ENCODE measurements at places on chromosomes 5 and 9.
A peak's percentile ranks its signal among the peaks of the same experiment; 100 is the strongest.

GRCh38 chr5:169980418-169981053, at the start of gene INSYN2B:
INSYN2B (minus strand) TSS chr5:169980495; CDS start chr5:169883898, 96,597 bp downstream.
- no peak for DNase-seq

DNA sequence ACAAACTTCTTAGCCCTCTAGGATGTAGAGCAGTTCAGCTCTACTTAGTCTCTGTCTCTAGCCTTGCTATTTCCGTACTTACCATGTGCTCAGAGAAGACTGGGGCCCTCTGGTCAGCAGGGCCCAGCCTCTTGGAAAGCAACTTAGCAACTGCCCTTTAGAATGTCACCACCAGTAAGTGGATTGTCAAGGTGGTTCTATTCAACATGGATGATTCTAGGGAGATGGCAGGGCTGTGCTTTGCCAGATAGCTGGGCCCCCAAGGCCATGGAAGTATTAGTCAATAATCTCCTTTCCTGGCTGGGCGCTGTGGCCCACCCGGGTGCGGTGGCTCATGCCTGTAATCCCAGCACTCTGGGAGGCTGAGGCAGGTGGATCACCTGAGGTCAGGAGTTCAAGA, 177.6 kb upstream of the MVB12B start:
- no peak for DNase-seq

- DNase-seq, result no peak
Measured at GRCh38 chr9:136621734-136622093, 41.0 kb upstream of the EGFL7 start.

GRCh38 chr5:112374818-112375217, 44.3 kb downstream of the EPB41L4A start:
- no peak for DNase-seq

DNA sequence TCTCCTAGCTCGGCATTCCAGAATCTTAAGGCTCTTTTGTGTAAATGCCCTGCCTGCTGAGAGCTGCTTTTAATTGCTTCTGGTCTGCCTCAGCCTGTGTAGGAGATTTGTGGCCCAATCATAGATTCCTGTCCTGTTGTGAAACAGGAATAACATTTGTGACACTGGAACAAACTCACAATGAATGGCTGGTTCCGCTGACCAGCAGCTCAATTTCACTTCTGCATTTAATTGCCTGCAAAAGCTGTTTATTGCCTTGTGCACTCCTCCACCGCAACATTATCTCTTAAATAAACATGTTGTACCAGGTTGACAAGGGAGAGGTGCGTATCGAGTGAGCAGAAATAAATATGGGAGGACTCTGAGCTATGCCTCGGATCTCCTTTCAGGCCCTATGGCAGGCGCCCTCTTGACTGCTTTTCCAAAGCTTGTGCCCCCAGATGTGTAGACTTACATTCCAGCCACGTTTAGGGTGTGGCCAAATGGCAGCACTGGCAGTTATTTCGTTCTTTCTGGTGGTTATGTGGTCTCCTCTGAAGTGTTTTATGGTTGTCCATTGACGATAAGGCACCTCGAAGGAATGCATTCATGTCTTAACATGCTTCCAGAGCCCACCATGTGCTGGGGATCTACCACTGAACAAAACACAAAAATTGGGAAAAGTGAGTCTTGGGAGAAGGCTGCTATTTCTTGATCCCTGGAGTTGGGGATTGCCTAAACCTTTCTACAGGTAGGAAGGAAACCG, 58.1 kb downstream of the DMRT1 start:
- DNase-seq, result no peak

- DNase-seq, result no peak
Measured at GRCh38 chr5:120134944-120135343, 329.2 kb upstream of the PRR16 start.

- DNase-seq, result no peak
Measured at GRCh38 chr9:115594557-115594956, 476.6 kb upstream of the TNC start.

DNA sequence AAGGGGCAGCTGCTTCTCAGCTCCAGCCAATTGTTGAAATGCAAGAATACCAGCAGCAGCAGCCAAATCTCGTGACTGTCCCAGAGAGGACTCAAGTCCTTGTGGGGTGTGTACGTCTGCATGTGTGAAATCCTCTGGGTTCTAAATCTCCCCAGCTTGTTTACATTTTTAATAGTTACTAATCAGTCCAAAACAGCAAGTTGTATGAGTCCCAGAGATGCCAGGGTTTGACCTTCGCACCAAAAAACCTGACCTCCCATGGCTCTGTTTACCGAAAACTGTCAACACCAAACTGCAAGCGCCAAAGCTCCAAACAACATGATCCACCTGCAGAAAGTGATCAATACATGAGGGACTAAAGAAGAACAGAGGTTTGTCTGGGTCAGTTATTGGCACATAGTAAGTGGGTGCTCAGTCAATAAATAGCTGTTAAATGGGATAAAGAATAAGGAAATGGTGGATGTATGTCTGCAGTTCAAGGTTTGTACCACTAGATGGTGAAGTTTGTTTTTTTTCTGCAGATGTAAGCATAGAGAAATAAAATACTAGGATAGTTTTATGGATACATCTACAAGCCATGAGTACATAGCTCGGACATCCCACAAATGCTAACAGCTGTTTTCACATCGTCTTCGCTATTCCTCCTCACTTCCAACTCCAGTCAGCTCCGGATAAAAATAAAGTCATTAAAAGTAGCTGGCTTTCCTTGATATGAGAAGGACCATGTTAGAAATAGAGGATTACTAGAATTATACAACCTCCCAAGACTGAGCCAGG, 85.3 kb upstream of the ADRB2 start:
- peak; percentile 41 for DNase-seq

GRCh38 chr9:131598121-131598520, 52.8 kb downstream of the PRRT1B start:
- DNase-seq, result peak; percentile 8

DNA sequence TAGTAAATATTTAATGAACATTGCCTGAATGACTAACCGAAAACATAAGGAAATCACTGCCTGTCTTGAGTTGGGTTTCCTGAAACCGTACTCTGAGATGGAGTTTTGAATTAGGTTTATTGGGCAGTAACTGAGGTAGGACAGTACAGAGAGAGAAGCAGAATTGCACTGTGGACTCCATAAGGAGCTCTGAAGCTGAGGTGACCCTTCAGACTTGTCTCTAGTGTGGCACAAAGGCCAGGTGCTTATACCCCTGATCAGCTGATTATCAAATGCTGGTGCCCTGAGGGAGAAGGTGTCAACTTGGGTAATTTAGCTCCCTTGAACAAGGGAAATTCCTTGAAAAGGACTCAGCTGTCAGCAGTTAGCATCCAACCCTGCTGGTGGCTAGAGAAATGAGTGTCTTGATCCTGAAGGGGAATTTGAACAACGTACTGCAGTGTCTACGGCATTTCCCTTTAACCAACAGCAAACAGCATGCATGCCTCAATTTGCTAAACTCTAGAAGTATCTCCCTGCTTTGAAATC, 135.0 kb upstream of the SMARCA2 start:
- DNase-seq, result no peak

- DNase-seq, result no peak
Measured at GRCh38 chr9:138024131-138024530, 146.5 kb downstream of the CACNA1B start.

- no peak for DNase-seq
Measured at GRCh38 chr5:125424402-125425141, 678.1 kb upstream of the ZNF608 start.

DNA sequence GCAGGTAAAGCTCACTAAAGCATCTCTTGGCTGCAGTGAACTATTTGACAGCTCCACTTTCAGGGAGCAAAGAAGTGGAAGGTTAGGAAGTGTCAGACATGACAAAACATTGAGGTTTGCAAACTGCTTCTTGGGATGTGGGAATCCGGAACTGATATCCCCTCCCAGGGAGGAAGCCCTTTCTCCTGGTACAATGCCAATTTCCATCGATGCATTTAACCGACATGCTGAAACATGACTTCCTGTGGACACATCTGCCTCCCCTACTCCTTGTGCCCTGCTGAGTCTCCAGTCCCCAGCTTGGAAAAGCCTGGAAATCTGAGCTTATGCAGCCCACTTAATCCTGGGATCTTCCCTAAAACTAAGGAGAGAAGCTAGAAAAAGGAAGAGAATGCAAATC, 323.1 kb upstream of the DAP start:
- DNase-seq, result no peak

GRCh38 chr5:87393331-87393730, 19.4 kb downstream of the CCNH start:
- no peak for DNase-seq

GRCh38 chr9:561427-561826, 280.1 kb upstream of the DMRT1 start:
- no peak for DNase-seq

GRCh38 chr5:83441747-83442146, 29.8 kb upstream of the VCAN start:
- DNase-seq, result no peak

DNA sequence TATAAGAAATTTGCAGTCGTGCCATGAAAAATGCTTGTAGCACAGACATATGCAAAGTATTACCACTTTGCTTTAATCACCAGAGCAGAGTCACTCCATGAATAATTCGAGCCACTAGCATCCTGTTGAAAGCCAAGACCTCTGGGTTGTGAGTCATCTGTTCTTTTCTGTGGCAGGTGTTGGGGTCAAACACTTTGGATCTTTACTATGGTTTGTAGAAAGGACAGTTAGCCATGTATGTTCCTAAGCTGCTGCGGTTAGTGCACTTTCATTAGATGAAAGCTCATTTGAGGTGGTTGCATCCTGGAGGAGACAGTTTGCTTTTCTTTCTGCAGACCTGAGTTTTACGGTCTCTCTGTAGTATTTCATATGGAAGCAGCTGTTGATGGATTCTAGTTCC, 223.7 kb downstream of the DMRT2 start:
- no peak for DNase-seq

DNA sequence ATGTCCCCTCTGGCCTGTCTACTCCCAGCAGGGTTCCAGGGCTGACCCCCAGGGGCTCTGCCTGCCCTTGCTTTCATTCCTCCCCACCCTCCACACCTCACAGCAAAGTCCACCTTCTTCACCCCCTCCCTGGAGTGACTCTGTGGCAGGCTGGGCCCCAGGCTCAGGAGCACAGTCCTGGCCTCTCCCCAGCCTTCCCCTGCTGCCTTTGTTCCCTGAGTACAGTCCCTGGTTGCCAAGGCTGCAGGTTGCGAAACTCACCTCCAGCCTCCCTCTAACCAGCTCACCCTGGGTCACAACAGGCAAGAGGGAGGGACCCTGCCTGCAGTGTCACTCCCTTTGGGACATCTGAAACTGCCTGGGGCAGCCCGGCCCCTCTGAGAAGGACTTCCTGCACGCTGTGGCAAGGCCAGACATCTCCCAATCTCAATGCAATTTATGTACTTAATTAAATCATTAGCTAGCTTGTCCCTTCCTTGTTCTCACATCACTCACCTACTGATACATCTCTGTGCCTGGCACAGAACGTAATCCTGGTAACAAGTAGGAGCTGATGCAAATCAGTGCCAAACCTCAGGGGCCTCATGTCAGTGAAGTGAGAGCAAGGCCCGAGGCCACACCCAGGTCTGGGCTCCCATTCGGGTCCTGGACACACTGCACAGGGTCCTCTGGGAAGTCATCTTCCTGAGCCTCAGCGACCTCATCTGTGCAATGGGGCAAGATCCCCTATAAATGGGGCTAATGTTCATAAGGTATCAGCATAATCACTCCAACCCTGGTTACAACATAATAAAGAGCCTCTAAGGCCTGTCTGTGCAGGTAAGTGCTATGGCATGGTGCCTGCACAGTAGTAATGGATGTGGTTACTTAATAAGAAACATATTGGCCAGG, 27.3 kb upstream of the TRIM14 start:
- no peak for DNase-seq

DNA sequence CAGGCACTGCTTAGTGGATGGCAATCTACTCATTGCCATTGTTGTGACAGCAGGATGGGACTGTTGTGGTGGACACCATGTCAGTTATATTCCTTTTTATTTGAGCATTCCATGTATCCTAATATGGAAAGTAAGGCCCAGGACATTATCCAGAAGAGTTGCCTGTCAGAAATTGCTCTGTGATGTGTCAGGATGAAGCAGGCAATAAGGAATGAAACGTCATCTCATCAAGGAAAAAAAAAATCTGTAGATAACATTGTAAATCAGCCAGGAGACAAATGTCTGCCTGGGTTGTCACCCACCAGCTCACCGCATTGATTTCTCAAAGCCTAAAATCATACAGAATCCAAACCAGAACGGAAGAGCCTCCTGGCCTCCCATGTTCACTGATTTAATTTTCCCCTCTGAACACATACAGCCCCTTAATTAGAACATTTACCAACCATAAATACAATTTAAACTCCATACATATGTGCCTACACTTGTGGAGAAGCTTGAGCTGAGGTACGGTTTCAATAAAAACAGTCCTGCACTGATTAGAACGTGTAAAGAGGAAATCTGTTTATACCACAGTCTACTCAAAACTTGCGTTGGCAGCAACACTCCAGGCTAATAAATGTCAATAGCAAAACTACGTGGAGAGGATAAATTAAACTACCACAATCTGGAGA, 73.9 kb downstream of the FOXD1 start:
- no peak for DNase-seq

- peak; percentile 6 for DNase-seq
Measured at GRCh38 chr5:159805021-159805420, 111.3 kb upstream of the ADRA1B start.

- DNase-seq, result no peak
Measured at GRCh38 chr5:93831449-93831848, 90.0 kb upstream of the POU5F2 start.

DNA sequence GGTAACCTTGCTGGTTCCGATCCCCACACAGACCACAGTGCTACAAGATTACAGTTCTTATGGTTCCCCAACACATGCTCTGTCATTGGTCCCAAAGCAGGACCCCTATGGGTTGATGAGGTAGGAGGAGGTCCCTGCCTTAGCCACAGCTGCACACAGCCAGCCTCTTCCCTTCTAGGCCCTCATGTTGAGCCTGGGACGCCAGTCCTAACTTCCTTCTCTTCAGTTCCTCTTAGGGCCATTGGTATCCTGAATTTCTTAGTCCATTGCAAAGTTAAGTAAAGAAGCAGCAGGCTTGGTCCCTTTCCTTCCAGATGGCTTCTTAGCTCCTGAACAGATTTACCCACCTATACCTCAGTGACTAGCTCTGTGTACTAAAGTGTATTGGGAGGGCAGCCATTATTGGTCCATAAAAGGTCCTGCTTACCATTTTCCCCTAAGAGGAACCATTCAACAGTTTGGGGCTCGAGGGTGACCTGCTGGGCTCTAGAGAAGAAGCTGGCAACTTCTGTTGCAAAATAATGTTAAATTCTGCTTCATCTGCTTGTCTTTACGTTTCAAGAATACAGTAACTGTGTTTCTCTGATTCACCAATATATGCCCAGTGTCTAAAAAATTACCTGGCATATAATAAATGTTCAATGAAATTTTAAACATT, 50.2 kb downstream of the PDCD1LG2 start:
- no peak for DNase-seq

- DNase-seq, result no peak
Measured at GRCh38 chr5:65728218-65728617, 6.2 kb downstream of the NLN start.

GRCh38 chr5:74199436-74200210, 440.9 kb downstream of the ENC1 start:
- DNase-seq, result no peak
